ENCODE measurements at places on chromosomes 12 and 14. TPM values are rescaled to one million over a fixed set of nuclear protein-coding genes. Genes with fewer than 3 reads are reported as not detected.

Gene TTC6
- total RNA-seq, result 0.40 TPM

DNA sequence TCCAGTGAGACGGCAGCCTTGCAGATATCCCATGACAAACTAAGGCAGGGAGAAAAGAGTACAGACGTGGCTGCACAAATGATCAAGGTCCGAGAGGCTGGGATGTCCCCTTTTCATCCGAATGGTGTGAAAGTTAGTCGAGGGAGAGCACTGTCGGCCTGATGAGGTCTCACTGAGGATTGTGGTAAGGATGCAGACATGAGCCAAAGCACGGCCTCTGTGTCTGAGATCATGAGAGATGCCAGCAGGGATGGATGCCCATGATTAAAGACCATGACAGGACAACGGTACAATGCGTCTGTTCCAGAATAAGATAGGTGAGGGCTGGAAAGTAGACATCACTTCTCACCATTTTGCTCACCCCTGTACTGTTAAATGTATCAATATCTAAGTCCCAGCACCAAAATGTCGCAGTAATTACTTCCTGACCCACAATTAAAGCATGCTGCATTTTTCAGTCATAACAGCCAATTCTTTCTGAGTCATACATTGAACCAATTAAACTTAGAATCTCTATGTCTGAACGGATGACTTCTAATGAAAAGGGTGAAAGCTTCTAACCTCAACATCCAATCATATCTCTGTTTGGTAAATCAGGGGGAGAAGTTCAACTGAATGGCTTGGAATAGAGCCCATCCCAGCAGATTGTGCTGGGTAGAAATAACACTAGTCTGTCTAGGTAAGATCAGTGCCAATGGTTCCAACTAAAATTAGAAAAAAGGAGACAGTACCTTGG is 249.6 kb upstream of the SOX5 start:
- peaks cover 4% of the 10 kb centered on the region for H3K36me3 ChIP-seq
- no peak overlapping the region for H3K4me3 ChIP-seq
- H3K27ac ChIP-seq, result no peak overlapping the region
- DNase-seq, result no peak

DNA sequence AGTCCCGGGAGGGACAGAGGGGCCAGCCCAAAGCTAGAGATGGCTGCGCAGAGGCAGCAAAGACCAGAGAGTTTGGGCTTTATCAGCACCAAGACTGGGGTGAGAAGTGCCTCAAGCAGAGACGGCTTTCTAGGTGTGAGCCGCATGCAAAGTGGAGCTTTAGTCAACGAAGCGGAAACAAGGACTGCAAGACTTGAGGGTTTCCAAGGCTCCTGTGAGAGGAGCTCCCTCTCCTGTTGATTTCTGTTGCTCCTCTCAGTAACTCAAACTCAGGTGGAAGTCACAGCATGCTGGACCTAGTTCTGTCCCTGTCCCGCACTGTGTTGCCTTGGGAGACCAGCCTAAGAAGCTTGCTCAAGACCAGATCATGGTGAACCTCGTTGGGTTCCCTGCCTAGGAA is 327.8 kb downstream of the MED13L start:
- H3K36me3 ChIP-seq, result peaks cover 13% of the 10 kb centered on the region
- H3K4me3 ChIP-seq, result no peak overlapping the region
- no peak overlapping the region for H3K27ac ChIP-seq
- no peak for DNase-seq
- H3K27me3 ChIP-seq, result no peaks in the 10 kb centered on the region

DNA sequence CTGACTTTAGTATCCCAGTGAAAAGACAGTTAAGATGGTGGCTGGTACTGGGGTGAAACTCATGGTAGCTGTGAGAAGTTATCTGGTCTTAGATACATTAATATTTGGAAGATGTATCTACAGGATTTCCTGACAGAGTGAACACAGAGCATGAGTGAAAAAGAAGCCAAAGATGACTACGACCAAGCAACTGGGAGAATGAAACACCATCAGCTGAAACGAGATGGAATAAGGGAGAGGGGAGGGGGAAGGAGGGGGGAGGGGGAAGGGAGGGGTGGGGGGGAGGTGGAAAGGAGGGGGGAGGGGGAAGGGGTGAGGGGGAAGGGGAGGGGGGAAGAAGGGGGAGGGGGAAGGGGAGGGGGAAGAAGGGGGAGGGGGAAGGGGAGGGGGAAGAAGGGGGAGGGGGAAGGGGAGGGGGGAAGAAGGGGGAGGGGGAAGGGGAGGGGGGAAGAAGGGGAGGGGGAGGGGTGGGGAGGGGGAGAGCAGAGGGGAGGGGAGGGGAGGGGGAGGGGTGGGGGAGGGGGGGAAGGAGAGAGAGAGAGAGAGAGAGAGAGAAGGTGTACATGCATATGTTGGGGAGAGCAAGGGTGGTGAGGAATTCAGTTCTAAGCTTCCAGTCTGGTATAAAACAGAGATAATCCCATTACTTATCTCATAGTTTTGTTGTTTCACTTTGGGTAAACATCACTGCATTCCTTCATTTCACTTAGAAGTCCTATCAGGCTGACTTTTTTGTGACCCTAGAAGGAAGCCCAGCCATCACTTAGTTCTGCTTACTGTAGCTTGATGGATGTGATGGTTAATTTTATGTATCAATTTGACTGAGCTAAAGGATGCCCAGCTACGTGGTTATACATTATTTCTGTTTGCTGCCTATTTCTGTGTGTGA is 73.9 kb downstream of the SPPL3 start:
- DNase-seq, result no peak
- H3K27me3 ChIP-seq, result no peaks in the 10 kb centered on the region
- peaks cover 35% of the 10 kb centered on the region for H3K4me1 ChIP-seq
- no peak overlapping the region for H3K27ac ChIP-seq
- H3K36me3 ChIP-seq, result no peaks in the 10 kb centered on the region

DNA sequence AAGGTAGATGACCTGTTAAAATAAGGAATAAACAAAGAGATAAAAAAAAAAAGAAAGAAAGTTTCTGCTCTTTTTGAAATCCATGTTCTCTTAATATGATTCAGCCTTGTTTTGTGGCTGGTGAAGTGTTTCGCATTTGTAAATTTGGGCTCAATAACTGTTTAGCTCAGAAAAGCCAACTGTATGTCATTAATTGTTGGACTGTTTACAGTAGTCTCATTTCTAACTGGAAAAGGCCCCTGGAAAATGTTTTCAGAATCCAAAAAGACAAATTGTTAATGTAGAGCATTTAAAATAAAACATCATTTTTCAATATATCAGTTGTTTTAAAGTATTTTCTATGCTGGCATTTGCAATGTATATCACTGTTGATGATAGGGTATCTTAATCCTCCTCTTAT is 47.4 kb upstream of the DYRK2 start:
- no peak overlapping the region for H3K4me3 ChIP-seq
- H3K4me1 ChIP-seq, result no peaks in the 10 kb centered on the region
- no peak for DNase-seq

DNA sequence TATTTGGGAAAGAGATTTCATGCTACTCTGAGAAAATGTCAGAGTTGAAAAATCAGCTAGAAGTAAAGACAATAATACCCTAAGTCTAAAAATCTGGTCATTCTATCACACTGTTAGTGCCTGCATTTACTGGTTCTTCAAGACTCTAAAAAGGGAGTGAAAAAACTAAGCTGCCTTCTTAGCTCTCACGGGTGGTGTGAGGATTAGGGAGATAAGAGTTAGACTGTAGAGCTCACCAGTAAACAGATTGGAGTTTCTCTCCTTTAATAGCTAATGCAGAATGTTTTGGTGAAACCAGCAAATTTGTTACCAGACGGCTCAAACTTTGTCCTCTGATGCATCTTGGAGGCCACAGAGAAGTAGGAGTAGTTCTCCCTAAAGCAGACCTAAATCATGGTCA is 135.0 kb upstream of the OTX2 start:
- peaks cover 4% of the 10 kb centered on the region for H3K27me3 ChIP-seq
- H3K36me3 ChIP-seq, result no peaks in the 10 kb centered on the region
- H3K4me1 ChIP-seq, result no peaks in the 10 kb centered on the region
- no peak for DNase-seq
- H3K27ac ChIP-seq, result no peak overlapping the region
- no peak overlapping the region for H3K4me3 ChIP-seq

Gene CLEC7A
- total RNA-seq, result not detected

Gene GPRC5D
- total RNA-seq, result not detected

DNA sequence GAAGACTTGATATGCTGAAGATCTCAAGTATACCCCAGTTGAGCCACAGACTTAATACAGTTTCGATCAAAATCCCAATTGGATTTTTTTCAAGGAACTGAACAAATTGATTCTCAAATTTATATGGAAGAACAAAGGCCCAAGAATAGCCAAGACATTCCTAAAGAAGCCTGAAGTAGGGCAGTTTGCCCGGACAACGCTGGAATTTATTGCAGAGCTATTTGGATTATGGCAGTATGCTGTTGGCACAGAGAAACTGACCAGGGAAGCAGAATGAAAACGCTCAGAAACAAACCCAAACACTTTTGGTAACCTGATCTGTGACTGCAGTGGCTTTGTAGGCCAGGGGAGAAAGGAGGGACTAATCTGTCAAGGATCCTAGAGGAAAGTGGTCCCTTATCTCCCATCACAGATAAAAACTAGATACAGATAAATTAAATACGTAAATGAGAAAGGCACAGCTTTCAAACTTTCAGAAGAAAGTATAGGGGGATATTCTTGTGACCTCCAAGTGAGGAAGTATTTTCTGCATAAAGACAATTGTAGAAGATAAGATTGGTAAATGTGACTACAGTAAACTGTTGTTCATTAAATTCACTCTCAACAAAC is 35.9 kb upstream of the GSC start:
- no peaks in the 10 kb centered on the region for H3K36me3 ChIP-seq
- H3K27me3 ChIP-seq, result peaks cover 12% of the 10 kb centered on the region
- no peaks in the 10 kb centered on the region for H3K4me1 ChIP-seq
- no peak overlapping the region for H3K27ac ChIP-seq

DNA sequence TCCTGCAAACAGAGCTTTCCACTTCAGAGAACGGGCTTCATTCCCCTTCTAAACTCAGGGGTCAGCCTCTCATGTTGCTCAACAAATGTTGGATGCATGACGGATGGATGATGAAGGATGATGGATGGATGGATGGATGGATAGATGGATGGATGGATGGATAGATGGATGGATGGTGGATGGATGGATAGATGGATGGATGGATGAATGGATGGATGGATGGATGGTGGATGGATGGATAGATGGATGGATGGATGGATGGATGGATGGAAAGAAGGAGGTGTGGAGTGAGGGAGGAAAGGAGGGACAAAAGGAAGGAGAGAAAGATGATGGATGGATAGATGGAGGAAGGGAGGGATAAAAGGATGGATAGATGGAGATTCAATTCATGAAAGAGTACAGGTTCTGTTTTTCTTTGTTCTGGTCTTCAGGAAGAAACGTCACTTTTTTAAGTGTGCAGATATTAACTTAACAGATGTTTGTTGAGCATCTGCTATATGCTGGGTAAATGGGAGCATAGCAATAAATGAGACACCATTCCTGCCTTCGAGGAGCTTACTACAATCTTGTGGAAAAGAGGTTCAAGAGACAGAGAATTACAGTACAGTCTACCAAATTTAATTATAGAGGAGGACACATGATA is 41.7 kb upstream of the PRIMA1 start:
- no peaks in the 10 kb centered on the region for H3K36me3 ChIP-seq
- peaks cover 14% of the 10 kb centered on the region for H3K4me1 ChIP-seq
- no peak overlapping the region for H3K27ac ChIP-seq
- H3K4me3 ChIP-seq, result no peak overlapping the region

DNA sequence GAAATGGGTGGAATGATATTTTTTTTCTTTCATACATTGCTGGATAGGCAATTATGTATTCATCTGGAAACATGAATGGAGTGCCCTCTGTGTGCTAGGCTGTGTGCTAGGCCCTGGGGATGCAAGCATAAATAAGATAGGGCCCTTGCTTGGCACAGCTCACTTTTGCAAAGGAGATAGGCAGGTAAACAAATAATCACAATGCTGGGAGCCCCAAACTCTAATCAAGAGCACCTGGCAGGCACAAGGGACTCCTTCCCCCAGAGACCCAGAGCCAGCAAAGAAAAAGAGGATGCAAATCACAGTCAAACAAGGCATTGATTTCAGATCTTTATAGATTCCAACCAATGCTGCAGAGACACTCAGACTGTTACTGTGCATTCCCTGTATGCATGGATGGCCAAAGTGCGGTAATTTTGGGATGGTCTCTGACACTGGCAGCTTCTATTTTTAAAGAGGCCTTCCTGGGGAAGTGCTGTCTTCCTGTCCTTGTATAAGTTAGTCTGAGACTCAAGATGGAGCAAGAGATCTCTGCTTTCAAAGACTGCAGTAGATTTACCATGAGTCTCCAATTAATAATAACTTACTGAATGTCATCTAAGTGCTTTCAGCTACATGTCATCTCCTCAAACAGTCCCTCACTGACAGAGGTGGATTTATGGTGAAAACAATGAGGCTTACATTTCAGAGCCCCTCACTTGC is 45.1 kb upstream of the CPM start:
- no peaks in the 10 kb centered on the region for H3K27me3 ChIP-seq
- no peak for DNase-seq
- peaks cover 4% of the 10 kb centered on the region for H3K36me3 ChIP-seq
- peak overlapping the region; percentile 57 for H3K4me3 ChIP-seq
- H3K27ac ChIP-seq, result peak overlapping the region; percentile 71
- peaks cover 32% of the 10 kb centered on the region for H3K4me1 ChIP-seq

- no peaks in the 10 kb centered on the region for H3K36me3 ChIP-seq
- H3K27me3 ChIP-seq, result no peaks in the 10 kb centered on the region
- no peak overlapping the region for H3K4me3 ChIP-seq
- peak overlapping the region; percentile 13 for H3K27ac ChIP-seq
- DNase-seq, result no peak
Observed at GRCh38 chr12:124365726-124366430, 71.0 kb downstream of the RFLNA start.

- peaks cover 63% of the 10 kb centered on the region for H3K27me3 ChIP-seq
- no peak for DNase-seq
- no peak overlapping the region for H3K4me3 ChIP-seq
- no peak overlapping the region for H3K27ac ChIP-seq
- H3K4me1 ChIP-seq, result no peaks in the 10 kb centered on the region
- no peaks in the 10 kb centered on the region for H3K36me3 ChIP-seq
Observed at GRCh38 chr12:114275932-114276785, 129.8 kb downstream of the TBX5 start.

Gene OR4K2
- total RNA-seq, result not detected

GRCh38 chr12:64044191-64044590 is 177.9 kb downstream of the KICS2 start:
- no peak overlapping the region for H3K4me3 ChIP-seq
- H3K27me3 ChIP-seq, result no peaks in the 10 kb centered on the region
- H3K4me1 ChIP-seq, result peaks cover 12% of the 10 kb centered on the region
- DNase-seq, result no peak

Gene SLC5A8
- total RNA-seq, result not detected

GRCh38 chr12:104682790-104683279 is 226.1 kb downstream of the CHST11 start:
- no peaks in the 10 kb centered on the region for H3K36me3 ChIP-seq
- no peak overlapping the region for H3K4me3 ChIP-seq
- DNase-seq, result no peak
- peaks cover 3% of the 10 kb centered on the region for H3K4me1 ChIP-seq
- peak overlapping the region; percentile 28 for H3K27ac ChIP-seq
- no peaks in the 10 kb centered on the region for H3K27me3 ChIP-seq

Gene AQP5
- total RNA-seq, result 2.4 TPM

Gene LMNTD1
- total RNA-seq, result not detected

Gene IRAK3
- total RNA-seq, result 0.61 TPM

Data from neural crest cell (in vitro differentiated cells).